Kidney capillary endothelial cell (primary cell): ENCODE measurements at places on chromosomes 7 and 10.

- DNase-seq, result no peak
Measured at GRCh38 chr7:139739863-139740597, 37.8 kb downstream of the HIPK2 start.

- DNase-seq, result no peak
Measured at GRCh38 chr10:58101682-58102081, 166.0 kb downstream of the IPMK start.

DNA sequence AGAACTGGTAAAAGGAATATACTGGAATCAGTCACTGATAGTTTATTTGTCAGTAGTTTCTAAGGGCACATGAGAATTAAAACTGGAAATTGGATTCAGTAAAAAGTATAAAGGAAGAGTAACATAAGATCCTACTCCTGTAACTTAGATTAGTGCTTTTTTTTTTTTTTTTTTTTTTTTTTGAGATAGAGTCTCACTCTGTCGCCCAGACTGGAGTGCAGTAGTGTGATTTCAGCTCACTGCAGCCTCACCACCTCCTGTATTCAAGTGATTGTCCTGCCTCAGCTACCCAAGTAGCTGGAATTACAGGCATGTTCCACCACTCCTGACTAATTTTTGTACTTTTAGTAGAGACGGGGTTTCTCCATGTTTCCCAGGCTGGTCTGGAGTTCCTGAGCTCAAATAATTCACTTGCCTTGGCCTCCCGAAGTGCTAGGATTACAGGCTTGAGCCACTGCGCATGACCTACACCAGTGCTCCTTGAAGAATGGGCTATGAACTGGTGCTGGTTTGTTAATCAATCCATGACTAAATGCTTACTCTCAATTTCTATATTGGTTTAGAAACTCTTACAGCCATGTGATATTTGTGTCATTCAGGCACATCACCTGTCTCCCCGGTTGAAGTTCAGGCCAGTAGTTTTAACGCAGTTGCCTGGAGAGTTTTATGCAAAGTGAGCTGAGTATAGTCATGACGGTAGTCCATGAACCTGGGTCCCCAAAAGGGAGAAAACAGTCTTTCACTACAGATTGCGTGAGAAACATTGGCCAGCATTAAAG, 65.0 kb downstream of the ZEB1 start:
- DNase-seq, result no peak

- DNase-seq, result no peak
Measured at GRCh38 chr10:102863660-102864059, 5.6 kb upstream of the AS3MT start.

GRCh38 chr10:22420787-22421517, 75.7 kb downstream of the SPAG6 start:
- DNase-seq, result no peak

GRCh38 chr7:137898839-137899721, 52.3 kb upstream of the DGKI start:
- DNase-seq, result peak; percentile 60

- DNase-seq, result no peak
Measured at GRCh38 chr7:135811506-135811905, 62.9 kb upstream of the FAM180A start.

DNA sequence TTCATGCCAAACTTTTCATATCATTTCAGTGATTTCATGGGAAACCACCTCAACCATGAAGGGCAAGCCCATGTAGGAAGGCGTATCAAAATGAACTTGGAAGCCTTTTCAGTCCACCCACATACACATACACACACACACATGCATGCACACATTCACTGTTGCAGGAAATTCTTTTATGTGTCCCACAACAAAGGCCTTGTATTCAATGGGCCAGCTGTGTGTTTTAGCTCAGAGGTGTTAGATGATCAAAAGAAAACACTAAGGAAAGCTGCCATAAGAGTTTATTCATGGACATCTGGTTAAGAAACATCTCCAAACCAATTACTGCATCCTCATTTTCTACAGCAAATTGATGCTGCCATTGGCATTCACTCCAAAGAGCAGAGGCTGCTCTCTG, 74.4 kb upstream of the STK17A start:
- no peak for DNase-seq

DNA sequence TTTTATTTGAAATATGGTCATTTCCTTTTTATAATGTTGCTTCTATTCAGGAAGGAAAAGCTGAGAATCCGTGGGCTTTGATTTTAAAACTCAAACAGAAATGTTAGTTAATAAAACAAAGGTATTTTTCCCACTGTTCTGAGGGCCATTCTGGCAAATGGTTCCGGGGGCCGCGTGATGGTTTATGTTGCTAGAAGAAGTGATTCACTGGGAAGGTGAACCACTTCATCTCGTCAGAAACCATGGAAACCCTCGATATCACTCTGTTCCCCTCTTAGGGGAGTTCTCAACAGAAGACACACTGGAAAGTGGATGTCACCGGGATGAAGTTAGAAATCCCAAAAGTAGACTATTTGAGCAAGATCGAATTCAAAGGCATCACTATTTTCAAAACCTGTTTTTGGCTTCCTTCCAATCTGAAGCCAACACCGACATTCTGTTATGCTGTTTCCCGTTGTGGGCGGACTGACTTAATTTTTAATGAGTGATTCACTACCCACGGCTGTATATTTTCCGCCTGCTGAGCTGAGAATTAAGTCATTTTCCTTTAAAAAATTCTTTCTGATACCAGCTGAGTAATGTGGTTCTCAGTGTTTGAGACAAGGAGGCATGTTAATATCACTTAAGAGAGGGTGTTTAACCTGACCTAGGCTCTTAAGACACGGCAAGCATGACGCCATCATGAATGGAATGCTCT, 84.1 kb downstream of the PTPRE start:
- DNase-seq, result peak; percentile 94

- DNase-seq, result no peak
Measured at GRCh38 chr10:29835055-29835454, 200.3 kb upstream of the SVIL start.

DNA sequence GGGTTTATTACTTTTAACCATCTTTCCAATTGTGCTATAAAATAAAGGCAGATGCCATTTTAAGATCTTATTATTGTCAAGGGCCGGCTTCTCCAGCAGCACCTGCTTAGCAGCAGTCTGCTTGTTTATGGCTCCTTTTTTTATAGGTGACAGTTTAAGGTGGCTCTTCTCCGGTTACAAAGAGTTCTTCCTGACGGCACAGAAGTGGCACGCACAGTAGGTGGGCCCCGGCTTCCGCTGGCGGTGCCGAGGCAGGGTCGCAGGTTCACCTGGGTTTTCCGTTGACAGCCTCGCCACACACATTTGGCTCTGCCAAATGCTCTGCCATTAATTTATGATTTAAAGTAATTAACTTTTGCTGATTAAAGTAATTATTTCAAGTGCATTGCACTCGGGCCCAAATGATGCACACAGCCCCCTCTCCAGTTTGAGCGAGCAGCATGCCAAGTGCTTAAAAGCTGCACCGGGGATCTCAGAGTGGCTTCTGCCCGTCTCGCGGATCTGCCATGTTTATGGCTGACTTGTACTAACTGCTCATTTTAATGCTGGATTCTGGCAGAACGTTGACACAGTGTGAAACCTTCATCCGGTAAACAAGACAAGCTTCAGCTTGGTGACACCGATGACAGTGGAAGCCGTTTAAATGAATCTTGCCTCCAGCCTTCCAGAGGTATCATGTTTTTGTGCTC, 355.1 kb upstream of the MKI67 start:
- no peak for DNase-seq

DNA sequence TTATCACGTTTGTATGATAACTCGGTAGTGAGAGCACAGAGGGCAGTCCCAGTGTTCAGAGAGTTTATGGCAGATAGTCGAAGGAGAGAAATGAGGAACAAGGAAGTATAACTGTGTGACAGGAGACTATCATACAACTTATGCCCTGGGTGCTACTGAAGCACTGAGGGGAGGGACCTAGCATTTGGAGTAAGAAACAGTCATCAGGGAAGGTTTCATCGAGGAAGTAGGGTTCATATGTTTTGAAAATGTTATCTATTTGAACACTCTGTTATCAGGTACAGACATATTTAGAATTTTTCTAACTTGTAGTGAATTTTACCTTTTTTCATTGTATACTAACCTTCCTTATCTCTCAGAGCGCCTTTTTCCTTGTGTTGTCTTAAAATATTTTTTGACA, 1214.4 kb upstream of the C7orf33 start:
- no peak for DNase-seq

DNA sequence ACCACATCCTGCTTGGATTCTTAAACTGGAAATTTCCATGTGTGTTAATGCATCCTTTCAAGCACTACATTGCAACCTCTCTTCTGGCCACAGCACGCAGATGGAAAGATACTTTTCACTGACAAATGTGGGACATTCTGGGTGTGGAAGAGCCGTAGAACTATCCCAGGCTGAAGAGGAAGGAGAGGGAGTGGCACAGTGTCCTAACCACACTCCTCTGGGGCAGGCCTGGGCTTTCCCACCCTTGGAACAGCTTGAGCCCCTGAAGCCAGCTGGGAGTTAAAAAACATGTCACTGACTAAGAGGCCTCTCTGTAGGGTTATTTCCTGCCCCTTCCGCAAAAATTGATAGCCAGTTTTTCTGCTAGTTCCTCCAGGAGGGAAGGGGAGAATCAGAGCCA, 34.0 kb upstream of the DNMBP start:
- DNase-seq, result no peak
